ENCODE measurements at places on chromosomes 2 and 18.

GRCh38 chr2:88122141-88122884 is 5.5 kb downstream of the FABP1 start:
- no peak for DNase-seq

- DNase-seq = no peak
These were observed 44.6 kb downstream of the IRS1 start for GRCh38 chr2:226754821-226755604.

DNA sequence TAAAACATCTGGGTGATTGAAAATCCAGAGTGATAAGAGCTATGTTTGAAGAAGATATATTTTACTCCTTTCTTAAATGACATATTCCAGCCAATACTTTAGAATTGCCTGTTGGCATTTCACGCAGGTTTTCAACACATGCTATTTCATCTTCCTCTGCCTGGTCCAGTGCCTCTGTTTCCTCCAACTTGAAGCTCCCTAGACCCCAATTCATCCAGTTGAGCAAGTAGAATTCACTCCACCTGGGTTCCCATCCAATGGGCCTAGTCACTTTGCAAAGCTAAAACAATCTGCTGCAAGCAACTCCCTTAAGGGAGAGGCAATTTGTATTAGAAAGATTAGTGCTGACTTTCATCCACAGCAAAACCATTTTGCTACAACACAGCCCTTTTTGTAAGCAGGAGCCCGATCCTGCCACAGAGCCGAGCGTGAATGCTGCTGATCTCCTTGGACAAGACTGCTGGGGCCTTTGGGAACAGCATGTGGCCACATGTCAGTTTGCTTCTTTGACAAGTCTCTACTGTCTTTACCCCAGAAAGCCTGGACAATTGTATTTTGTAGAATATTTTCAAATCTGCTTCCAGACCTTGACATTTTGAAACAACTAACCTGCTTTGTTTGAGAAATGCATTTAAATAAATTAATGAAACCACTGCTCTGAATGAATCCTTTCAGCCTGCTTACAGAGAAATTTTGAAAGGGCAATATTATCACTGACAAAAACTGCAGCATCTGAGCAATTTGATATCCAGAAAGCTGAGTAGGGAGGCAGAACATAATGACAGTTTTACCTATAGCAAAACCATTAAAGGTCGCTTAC is 259.1 kb downstream of the TDRD15 start:
- DNase-seq = no peak

- no peak for DNase-seq
These were observed 106.4 kb downstream of the KCNH7 start for GRCh38 chr2:162731917-162732804.

- no peak for DNase-seq
These were observed 23.5 kb downstream of the CYRIA start for GRCh38 chr2:16642088-16642487.

DNA sequence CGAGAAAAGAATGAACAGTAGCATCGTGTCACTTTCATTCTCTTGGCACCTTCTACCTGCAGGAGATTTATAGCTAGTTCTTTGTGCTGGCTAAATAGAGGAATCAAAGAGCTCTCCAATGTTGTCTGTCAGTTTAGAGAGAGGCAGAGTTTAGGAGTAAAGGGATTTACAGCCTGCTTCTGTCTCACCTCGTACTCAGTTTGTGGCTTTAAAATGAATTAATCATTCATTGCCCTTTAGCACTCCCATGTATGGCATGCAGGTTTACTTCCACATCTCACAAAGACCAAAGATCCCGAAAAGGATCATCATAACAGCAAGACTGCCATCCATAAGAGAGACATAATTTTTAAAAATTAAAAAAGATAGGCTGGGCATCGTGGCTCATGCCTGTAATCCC is 42.4 kb upstream of the ATL2 start:
- DNase-seq = no peak

GRCh38 chr2:238438856-238439849 is 12.4 kb downstream of the ASB1 start:
- peak; percentile 31 for DNase-seq

- no peak for DNase-seq
These were observed 1.7 kb downstream of the DNPEP start for GRCh38 chr2:219385958-219386520.

DNA sequence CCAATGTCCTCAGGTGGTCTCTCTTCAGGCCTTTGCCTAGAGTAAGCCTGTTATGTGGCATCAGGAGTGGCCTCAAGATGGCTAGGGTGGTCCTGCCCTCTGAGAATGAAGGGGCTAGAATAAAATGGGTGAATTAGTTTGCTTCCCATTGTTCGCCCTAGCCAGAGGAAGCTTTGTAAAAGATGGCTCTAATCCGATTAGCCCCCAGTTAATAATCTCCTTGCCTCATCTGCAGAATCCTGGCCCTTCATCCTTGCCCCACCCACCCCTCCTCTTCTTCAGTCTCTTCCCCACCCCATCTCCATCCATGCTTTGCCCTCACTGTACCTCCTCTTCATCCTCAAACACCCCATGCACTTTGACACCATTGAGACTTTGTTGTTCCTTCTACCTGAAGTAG is 57.4 kb upstream of the LGALSL start:
- DNase-seq = no peak

- DNase-seq = no peak
These were observed 17.6 kb upstream of the COPS8 start for GRCh38 chr2:237068005-237068576.

DNA sequence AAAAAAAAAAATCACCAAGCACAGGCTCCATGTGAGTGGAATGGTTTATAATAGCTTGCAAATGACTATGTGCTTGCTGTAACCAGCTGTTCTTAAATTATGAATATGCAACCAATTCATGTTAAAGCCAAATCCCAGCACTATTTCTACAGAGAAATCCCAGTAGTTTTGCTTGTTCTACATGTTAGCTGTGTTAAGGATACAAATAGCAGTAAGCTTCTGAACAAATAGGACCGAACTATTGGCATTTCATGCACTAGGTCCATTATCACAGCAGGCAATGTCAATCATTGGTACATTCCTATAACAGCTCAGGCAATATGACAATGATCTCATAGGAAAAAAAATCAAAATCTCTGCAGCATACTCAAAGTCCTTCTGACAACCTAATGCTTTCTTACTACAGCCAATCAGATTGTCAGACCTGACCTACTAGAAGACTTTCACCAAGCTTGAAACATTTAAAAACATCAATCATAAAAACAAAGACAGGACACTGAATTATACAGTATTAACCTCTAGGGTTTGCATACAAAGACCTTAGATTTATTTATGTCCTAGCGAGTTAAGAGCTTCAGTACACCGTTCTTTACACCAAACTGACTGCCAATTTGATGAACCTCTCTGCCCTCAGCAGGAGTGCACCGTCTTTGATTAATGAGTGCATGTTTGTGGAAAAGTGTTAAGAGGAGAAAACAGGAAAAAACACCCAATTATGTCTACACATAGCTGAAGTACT is 6.4 kb downstream of the BAZ2B start:
- no peak for DNase-seq

DNA sequence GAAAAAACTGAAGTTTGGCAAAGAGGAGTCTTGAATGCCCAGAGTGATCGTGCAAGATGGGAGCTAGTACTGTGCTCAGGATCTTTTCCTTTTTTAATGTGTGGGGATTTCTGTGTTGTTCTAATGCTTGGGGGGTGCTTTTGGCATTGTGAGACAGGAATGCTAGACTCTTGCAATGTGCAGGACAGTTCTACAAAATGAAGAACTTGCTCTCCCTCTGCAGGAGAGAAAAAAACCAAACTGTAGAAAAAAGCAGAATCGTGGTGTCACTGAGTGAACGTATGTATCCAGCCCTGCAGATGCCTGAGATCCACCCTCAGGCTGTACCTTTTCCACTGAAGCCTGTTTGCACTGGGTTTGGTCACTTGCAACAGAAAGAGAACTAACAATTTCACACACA is 12.1 kb upstream of the TTC39C start:
- DNase-seq = no peak

DNA sequence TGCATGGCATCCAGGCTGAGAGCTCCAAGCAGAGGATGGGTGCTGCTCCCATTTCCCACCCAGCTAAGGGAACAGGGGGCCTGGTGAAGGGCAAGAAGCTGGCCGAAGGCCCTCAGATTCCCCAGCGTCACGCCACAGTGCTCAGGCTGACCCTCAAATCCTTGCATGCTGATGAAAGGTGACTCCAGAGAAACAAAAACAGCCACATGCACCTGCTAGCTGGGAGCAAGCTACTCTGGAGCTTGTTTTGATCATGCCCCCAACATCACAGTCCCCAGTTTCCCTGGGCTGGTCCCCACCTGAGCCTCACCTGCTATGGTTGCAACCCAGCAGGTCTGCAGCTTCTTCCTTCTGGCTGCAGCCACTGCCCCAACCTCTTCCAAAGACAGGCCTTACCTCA is 13.3 kb downstream of the RAB11FIP5 start:
- no peak for DNase-seq

DNA sequence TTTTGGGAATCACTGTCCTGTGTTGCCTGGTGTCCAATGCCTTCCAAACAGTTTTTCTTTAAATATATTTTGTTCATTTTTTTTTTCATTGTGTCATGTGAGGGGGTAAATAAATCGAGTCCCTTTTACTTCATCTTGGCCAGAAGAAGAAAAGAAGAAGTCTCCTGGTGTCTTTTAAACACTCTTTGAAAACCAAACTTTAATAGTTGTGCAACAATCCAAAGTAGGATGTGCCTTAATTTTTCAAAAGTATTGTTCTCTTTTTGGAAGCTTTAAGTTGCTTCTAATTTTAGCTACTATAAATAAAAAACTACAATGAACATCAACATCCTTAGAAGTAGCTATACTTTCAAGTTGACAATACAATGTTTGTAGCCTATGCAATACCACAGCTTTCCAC is 154.9 kb downstream of the ATAD2B start:
- no peak for DNase-seq

DNA sequence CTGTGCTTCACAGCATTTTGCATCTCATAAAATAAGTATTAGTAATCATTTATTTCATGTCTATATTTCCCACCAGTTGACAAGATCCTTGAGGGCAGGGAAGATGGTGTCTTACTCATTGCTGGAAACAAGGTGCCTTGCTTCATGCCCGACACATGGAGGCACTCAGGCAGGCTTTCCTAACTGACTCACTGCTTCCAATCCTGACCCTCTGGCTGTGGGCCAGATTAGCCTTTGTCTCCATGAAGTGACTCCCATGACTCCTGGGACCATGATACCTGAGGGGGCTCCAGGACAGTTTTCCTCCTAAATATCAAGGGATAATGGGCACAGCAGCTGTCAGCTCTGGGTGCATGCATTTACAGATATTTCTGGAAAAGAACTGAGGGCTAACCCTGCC is 275.1 kb downstream of the AGPS start:
- DNase-seq = no peak

DNA sequence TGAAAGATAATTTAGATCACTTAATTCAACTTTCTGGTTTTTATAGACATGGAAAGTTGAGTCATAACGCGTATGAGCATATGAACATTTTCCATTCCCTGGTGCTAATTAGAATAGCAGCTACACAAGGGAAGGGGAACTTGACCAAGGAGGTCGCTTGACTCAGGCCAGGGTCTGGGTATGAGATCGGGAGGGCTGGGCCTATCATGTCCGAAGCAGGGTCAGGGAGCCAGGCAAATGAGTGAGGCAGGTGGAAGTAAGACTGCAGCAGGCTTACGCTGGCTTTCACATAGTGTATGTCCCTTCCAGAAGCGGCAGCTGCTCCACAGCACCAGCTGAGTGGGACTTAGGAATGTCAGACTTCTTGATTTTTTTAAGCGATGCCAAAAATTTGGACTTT is 14.7 kb downstream of the RALB start:
- DNase-seq = no peak

GRCh38 chr2:173874894-173875237 is 90.3 kb downstream of the SP3 start:
- DNase-seq = no peak

GRCh38 chr2:8022908-8023640 is 658.8 kb upstream of the ID2 start:
- no peak for DNase-seq

Data from activated naive CD8-positive, alpha-beta T cell treated with anti-CD3 and anti-CD28 coated beads, Interleukin-2, amount 50 U/mL, for 16 hours (primary cell).